Stimulated activated CD8-positive, alpha-beta memory T cell treated with anti-CD3 and anti-CD28 coated beads, Interleukin-4, amount 100 ng/mL, for 1 hour (primary cell): ENCODE measurements at places on chromosomes 6 and 20.

GRCh38 chr20:6157345-6157744 lies 34.5 kb upstream of the FERMT1 start:
- no peak for DNase-seq

DNA sequence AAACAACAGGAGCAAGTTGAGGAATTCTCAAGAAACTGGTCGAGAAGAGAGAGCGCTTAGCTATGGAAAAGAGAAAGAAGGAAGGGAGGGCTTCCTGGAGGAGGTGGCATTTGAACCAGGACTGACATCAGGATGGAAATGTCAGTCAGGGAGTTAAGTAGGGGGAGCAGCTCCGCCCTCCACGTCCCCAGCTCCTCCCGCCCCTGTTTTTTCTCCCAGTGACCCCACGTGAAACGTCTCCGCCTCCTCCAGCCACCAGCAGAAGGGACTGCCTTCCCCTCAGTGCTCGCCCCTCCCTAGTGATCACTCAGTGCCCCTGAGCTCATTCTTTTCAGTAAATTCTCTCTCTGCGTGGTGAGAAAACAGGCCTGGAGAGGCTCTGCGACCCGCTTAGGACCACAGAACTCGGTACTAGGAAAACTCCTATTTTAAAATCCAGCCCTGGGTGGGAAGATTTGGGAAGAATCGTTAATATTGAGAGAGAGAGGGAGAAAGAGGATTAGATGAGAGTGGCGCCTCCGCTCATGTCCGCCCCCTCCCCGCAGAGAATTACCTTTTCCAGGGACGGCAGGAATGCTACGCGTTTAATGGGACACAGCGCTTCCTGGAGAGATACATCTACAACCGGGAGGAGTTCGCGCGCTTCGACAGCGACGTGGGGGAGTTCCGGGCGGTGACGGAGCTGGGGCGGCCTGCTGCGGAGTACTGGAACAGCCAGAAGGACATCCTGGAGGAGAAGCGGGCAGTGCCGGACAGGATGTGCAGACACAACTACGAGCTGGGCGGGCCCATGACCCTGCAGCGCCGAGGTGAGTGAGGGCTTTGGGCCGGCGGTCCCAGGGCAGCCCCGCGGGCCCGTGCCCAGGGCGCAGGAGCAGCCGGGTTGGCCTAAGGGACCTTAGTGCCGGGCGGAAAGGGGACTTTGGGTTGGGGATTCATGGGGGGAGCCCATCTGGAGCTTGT lies 4.6 kb downstream of the HLA-DPB1 start:
- no peak for DNase-seq

GRCh38 chr20:10613911-10614310 lies 59.9 kb downstream of the JAG1 start:
- DNase-seq, result no peak

- DNase-seq, result no peak
Measured at GRCh38 chr20:653590-654416, 803 bp upstream of the SRXN1 start.

DNA sequence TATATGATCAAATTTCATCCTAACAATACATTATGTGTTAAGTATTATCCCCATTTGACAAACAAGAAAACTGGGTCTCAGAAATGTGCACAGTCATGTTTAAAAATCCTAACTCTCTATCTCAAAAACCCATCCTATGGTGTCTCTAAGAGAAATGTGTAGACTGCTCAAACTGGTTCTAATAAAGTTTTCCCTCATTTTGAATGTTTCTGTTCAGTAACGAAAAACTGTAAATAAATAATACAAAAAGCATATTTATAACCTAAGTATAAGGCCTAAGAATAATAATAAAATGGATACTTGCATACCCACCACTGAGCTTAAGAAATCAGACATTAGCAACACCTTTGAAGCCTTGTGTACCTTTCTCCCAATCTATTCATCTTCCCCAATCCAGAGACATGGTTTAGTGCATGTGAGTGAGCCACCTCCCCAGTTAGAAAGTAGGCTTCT lies 39.0 kb downstream of the TNFAIP3 start:
- no peak for DNase-seq

GRCh38 chr6:2508071-2508470 lies 242.7 kb downstream of the MYLK4 start:
- no peak for DNase-seq

GRCh38 chr6:5214570-5215052 lies 46.1 kb downstream of the LYRM4 start:
- no peak for DNase-seq
